Breast epithelium (tissue), 4 donors: ENCODE measurements at places on chromosomes 13 and 19.

GRCh38 chr19:35872180-35872579 is 3.8 kb downstream of the APLP1 start:
- peaks cover 13% of the 10 kb centered on the region for H3K4me1 ChIP-seq
- H3K27ac ChIP-seq: no peak overlapping the region
- DNase-seq: no peak
- no peaks in the 10 kb centered on the region for H3K36me3 ChIP-seq

- H3K4me1 ChIP-seq: no peaks in the 10 kb centered on the region
- H3K4me3 ChIP-seq: no peak overlapping the region
- H3K27ac ChIP-seq: no peak overlapping the region
Measured at GRCh38 chr19:33441277-33441699, 67.8 kb downstream of the CEBPG start.

- H3K36me3 ChIP-seq: no peaks in the 10 kb centered on the region
- no peak for DNase-seq
- no peaks in the 10 kb centered on the region for H3K4me1 ChIP-seq
- H3K27ac ChIP-seq: peak overlapping the region; percentile 17
- H3K4me3 ChIP-seq: no peak overlapping the region
- no peaks in the 10 kb centered on the region for H3K27me3 ChIP-seq
Measured at GRCh38 chr19:45613926-45614725, 12.1 kb upstream of the GPR4 start.

GRCh38 chr19:18339723-18340122 is 675 bp upstream of the PGPEP1 start:
- no peak for DNase-seq
- H3K4me1 ChIP-seq: no peaks in the 10 kb centered on the region
- no peaks in the 10 kb centered on the region for H3K27me3 ChIP-seq

DNA sequence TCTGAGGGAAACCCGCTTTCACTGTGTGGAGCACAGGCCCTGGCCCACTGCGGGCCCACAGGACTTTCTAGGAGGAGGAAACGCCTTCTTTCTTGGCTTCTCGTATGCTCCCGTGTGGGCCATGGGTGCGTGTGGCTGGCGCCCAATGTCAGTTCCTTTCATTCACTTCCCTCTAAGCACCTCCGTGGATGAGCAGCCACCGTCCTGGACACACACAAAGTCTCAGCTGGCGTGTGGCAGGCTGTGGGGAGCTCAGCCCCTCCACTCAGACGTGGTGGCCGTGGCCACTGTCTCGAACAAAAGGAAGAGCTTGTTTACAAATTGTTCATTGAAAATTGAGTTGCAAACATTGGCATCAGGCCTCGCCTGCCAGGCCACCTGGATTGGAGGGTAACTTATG is 240.0 kb upstream of the SGCG start:
- no peak overlapping the region for H3K27ac ChIP-seq
- H3K4me3 ChIP-seq: no peak overlapping the region

GRCh38 chr13:39913928-39914327 is 258.5 kb downstream of the COG6 start:
- no peaks in the 10 kb centered on the region for H3K36me3 ChIP-seq
- H3K4me1 ChIP-seq: no peaks in the 10 kb centered on the region
- peak; percentile 71 for DNase-seq

GRCh38 chr13:71864094-71864985 is 2.7 kb downstream of the DACH1 start:
- no peaks in the 10 kb centered on the region for H3K4me1 ChIP-seq
- DNase-seq: peak; percentile 25
- H3K27me3 ChIP-seq: peaks cover 38% of the 10 kb centered on the region
- H3K4me3 ChIP-seq: peak overlapping the region; percentile 42
- H3K36me3 ChIP-seq: no peaks in the 10 kb centered on the region
- peak overlapping the region; percentile 53 for H3K27ac ChIP-seq

DNA sequence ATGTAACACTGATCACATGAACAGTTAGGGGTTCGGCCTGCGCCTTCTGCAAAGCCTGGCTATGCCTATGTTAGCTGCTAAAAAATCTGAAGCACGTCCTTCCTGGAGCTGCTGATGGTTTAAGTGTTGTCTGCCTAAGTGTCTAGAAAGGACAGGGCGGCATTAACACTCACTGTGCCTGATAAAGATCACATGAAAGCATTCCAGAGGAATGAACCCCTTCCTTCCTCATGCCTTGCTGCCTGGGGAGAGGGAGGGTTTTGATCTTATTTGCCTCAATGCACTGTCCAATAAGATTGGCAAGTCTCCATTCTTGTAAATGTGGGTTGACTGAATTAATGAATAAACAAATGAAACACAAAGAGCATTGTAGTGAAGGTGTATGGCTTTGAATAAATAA is 5.2 kb downstream of the DOCK9 start:
- no peaks in the 10 kb centered on the region for H3K36me3 ChIP-seq
- H3K27me3 ChIP-seq: no peaks in the 10 kb centered on the region
- H3K27ac ChIP-seq: no peak overlapping the region
- H3K4me3 ChIP-seq: no peak overlapping the region
- DNase-seq: no peak
- peaks cover 14% of the 10 kb centered on the region for H3K4me1 ChIP-seq

- peak; percentile 93 for DNase-seq
- no peaks in the 10 kb centered on the region for H3K36me3 ChIP-seq
- H3K4me3 ChIP-seq: peak overlapping the region; percentile 78
- no peaks in the 10 kb centered on the region for H3K27me3 ChIP-seq
- H3K27ac ChIP-seq: peak overlapping the region; percentile 97
- H3K4me1 ChIP-seq: peaks cover 5% of the 10 kb centered on the region
Measured at GRCh38 chr19:40776932-40777644, 959 bp upstream of the RAB4B start.

DNA sequence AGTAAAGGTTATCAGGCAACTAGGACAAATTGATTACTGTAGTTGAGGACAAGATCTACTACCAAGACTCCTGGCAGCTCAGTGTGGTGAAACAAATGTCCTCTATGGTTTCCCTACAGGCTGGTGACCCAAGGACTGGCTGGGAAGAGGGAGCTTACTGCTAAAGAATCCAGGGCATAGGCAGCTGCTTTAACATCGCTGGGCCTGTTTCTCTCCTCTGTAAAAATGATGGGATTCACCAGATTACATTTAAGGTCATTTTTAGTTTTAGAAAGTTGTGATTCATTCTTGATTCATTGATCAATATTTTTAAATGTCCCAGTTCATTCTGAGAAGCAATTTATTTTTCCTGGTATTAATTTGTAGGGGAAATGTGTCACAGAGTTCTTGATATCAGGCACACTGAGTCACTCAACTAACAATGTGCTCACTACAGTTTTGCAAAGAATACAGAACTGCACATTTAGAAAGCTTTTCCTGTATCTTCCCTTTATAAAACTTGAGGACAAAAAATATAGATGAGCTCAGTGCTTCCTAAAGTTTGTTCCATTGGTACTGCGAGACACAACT is 19.6 kb upstream of the FAM124A start:
- H3K27me3 ChIP-seq: no peaks in the 10 kb centered on the region
- H3K4me1 ChIP-seq: no peaks in the 10 kb centered on the region
- H3K4me3 ChIP-seq: no peak overlapping the region
- no peaks in the 10 kb centered on the region for H3K36me3 ChIP-seq
- H3K27ac ChIP-seq: no peak overlapping the region

DNA sequence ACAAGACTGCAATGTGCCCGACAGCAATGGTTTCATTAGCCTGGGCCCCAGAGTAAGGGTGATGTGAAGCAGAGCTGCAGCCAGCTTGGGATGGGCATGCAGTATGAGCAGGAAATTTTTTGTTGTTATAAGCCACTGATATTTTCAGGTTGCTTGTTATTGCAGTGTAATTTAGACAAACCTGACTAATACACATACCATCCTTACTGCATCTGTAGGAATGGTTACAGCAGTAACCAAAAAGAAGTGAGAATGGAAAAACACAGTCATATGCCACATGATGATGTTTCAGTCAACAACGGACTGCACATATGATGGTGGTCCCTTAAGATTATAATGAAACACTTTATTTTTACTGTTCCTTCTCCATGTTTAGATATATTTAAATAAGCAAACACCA is 8.6 kb upstream of the POMP start:
- no peak overlapping the region for H3K27ac ChIP-seq
- no peak overlapping the region for H3K4me3 ChIP-seq
- no peaks in the 10 kb centered on the region for H3K36me3 ChIP-seq
- H3K4me1 ChIP-seq: no peaks in the 10 kb centered on the region
- H3K27me3 ChIP-seq: no peaks in the 10 kb centered on the region

GRCh38 chr13:111505175-111505777 is 184.8 kb downstream of the TEX29 start:
- no peak overlapping the region for H3K4me3 ChIP-seq
- no peak overlapping the region for H3K27ac ChIP-seq
- no peaks in the 10 kb centered on the region for H3K4me1 ChIP-seq

DNA sequence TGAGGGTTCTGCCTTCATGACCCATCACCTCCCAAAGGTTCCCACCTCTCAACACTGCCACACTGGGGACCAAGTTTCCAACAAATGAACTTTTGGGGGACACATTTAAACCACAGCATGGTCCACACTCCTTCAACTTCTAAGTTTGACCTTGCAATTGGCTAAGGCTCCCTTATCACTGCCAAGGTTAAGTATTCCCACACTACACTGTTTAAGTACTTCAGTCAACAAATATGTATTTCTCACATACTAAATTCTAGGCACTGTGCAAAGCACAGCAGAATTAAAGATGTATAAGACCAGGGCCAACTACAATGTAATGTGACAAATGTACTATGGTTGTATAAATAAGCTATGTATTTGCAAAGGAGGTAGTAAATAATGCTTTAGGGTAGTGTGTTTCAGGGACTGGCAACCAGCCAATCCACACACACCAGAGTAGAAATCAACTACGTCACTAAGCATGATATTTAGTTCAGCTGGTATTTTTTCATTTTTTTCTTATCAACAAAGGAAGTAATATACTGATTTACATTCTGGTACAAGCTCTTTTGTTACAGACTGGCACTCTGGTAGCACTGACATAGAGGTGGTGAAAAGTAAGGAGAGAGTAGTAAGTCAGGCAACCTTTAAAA is 12.2 kb downstream of the NUFIP1 start:
- H3K36me3 ChIP-seq: no peaks in the 10 kb centered on the region
- H3K4me3 ChIP-seq: no peak overlapping the region
- H3K27me3 ChIP-seq: no peaks in the 10 kb centered on the region
- no peak overlapping the region for H3K27ac ChIP-seq
- DNase-seq: no peak

- no peak overlapping the region for H3K27ac ChIP-seq
- no peak overlapping the region for H3K4me3 ChIP-seq
- no peaks in the 10 kb centered on the region for H3K27me3 ChIP-seq
- H3K36me3 ChIP-seq: no peaks in the 10 kb centered on the region
- no peak for DNase-seq
Measured at GRCh38 chr13:95122063-95122462, 179.2 kb downstream of the ABCC4 start.

GRCh38 chr19:30790056-30790680 is 418.0 kb downstream of the ZNF536 start:
- H3K27ac ChIP-seq: no peak overlapping the region
- no peaks in the 10 kb centered on the region for H3K4me1 ChIP-seq
- H3K27me3 ChIP-seq: no peaks in the 10 kb centered on the region
- no peaks in the 10 kb centered on the region for H3K36me3 ChIP-seq
- H3K4me3 ChIP-seq: no peak overlapping the region

- H3K27ac ChIP-seq: no peak overlapping the region
- no peaks in the 10 kb centered on the region for H3K27me3 ChIP-seq
- no peak for DNase-seq
Measured at GRCh38 chr19:1933244-1933643, 7.7 kb upstream of the CSNK1G2 start.

DNA sequence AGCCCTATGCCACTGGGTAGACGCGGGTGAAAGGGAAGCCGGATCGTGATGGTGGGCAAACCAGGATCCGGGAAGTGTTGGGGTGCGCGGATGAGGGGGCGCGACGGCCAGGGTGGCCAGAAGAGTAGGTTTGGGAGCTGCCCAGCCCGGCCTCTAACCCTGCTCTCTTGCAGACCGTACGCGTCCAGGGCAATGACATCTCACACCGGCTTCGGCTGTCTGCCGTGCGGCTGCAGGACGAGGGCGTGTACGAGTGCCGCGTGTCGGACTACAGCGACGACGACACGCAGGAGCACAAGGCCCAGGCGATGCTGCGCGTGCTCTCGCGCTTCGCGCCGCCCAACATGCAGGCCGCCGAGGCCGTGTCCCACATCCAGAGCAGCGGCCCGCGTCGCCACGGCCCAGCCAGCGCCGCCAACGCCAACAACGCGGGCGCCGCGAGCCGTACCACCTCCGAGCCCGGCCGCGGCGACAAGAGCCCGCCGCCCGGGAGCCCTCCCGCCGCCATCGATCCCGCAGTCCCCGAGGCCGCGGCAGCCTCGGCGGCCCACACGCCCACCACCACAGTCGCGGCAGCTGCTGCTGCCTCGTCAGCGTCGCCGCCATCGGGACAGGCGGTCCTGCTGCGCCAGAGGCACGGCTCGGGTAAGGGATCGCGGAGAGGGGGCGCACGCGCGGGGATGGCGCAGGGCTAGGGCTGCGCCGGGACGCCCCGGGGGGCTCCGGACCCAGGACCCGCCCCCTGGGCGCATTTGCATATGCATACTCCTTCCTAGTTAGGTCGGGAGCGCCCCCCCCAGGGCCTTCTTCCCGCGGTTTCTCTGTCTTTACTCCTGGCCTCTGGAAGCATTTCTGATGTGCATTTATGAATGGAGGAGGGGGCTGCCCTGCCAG is 4.1 kb downstream of the VSTM2B start:
- peaks cover 90% of the 10 kb centered on the region for H3K27me3 ChIP-seq
- H3K4me3 ChIP-seq: no peak overlapping the region
- no peak overlapping the region for H3K27ac ChIP-seq
- no peaks in the 10 kb centered on the region for H3K36me3 ChIP-seq

DNA sequence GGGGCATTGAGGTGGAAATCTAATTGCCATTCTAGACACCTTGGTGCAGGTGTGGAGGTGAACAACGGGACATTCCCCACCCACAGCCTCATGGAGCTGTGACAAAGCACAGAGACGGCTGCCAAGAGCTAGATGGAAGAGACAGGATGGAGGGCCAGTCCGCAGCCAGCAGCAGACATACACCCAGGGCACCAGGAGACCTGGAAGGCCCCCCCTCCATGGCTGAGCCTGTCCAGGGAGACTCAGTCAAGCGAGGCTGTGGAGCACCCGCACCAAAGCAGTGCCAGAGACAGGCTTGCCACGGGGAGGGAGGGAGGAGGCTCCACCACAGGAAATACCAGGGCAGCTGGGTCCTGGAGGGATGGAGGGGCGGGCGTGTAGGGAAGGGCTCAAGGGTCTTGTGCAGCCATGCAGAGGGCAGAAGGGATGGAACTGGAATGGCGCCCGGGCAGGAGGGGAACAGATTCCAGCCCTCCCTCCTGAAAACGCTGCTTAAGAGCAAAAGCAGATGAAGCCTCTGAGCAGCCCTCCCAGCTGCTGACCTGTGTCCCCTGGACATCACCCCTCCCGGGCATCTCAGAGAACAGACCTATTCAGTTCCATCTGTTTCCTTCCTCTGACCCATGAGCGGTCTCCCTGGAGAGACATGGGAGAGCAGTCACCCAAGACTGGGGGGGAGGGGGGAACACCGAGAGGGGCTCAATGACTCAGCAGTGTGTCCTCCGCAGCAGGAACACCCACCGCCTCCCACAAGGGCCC is 14.4 kb downstream of the EPS15L1 start:
- H3K27ac ChIP-seq: peak overlapping the region; percentile 42
- no peaks in the 10 kb centered on the region for H3K36me3 ChIP-seq
- H3K27me3 ChIP-seq: no peaks in the 10 kb centered on the region
- DNase-seq: no peak
- peaks cover 8% of the 10 kb centered on the region for H3K4me1 ChIP-seq
